ENCODE measurements at places on chromosomes 13 and 19.

DNA sequence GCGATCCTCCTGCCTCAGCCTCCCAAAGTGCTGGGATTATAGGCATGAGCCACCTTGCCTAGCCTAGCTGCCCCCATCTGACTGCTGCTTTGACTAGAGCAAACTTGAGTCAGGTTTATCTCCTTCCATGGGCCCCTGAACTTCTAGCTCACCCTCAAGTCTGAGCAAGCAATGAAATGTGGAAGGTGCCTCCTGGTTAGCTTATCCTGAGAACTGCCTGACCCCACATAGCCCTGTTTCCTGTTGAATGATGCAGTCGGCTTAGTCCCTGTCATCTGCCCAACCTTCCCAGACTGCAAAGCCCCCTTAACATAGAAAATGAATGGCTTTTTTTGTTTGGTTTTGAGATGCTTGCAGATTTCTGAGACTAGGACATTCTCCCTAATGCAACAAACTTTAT, 8.9 kb upstream of the TMEM160 start:
- no peak for DNase-seq

GRCh38 chr19:41233748-41234240, 14.8 kb downstream of the AXL start:
- DNase-seq: no peak

GRCh38 chr19:19257137-19257536, 16.0 kb downstream of the TM6SF2 start:
- no peak for DNase-seq

- no peak for DNase-seq
Measured at GRCh38 chr19:15463861-15464371, 428 bp downstream of the RASAL3 start.

DNA sequence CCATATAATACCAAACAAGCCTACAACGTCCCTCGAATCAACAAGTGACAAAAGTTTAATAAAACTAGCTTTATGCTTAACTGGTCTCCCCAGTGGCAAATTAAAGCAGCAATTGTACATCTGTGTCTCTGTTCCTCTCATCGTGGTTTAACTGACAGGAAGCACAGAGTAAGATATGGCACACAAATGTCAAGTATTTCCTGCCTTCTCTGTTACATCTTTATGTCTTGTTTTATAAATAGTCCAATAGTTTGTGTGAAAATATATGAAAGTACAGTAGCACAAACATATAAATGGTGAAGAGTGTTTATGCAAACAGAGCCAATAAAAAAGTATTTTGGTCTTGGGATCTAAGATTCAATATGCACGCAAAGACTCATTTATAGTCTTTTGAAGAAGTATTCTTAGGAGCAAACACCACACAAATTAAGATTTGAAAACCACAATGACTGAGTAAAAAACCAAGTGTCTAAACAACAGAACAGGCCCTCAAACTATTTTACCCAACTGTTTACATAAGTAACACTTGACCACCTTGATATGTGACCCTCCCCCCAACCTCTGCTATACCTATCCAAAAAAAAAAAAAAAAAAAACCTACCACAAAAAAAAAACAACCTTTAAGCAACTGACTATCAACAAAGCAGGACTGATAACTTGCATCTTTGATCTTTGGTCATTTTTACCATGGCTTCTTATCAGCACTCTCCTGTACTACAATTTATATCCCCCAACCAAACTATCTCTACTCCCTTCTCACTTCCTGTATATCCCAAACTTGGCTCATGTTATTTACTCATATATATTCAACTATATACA, 14.0 kb downstream of the ELF1 start:
- no peak for DNase-seq

- DNase-seq: no peak
Measured at GRCh38 chr19:57282011-57282643, 1.8 kb downstream of the ZNF460 start.

DNA sequence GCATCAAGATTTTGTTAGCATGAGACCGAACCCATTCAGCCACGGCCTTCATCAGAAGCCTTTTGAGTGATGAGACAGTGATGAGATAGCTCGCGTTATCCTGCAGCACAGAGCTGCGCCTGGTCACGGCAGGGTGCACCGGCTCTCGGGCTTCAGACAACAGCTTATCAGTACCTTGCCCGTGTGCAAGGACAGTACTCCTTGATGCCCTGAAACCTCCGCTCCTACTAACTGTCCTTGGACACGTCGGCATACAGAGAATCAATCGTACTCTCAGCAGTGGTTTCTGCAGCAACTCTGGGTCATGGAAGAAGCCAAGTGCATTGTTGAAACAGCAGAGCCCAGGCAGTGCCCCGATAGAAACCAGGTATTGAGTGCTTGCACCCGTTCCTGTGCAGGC, 40.7 kb downstream of the IRS2 start:
- DNase-seq: no peak

- DNase-seq: peak; percentile 88
Measured at GRCh38 chr13:113490496-113491417, at the start of gene DCUN1D2. Gene DCUN1D2 (minus strand): TSS chr13:113490711. CDS start chr13:113490669, 42 bp downstream.

DNA sequence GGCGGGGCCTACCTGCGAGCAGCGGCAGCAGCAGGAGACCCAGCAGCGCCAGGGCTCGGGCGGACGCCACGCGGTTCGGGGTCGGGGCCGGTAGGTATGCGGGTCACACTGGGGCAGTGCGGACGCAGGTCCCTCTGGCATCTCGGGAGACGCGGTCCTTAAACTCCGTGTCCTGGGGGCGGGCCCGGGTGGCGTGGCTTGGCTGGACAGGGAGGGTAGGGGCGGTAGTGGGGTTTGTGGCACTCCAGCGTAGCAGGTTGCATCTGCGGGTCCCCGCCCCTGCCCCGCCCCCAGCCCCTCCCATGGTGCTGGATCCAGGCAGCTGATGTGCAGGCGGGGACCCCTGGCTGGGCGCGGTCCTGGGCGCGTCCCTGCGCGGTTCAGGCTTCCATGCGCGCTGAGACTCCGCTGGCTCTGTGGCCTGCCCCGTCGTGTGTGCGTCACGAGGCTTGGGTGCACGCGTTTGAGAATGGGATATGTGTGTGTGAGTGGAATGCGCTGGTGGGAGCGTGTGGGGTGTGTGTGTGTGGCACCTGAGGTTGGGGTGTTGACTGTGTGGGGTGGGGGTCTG, 96.1 kb downstream of the WTIP start:
- no peak for DNase-seq

GRCh38 chr19:8150998-8151766, 1.8 kb upstream of the FBN3 start:
- DNase-seq: no peak

- DNase-seq: no peak
Measured at GRCh38 chr13:99465454-99465853, 35.8 kb upstream of the TM9SF2 start.

GRCh38 chr19:8484331-8484894, 18.0 kb downstream of the PRAM1 start:
- DNase-seq: no peak

DNA sequence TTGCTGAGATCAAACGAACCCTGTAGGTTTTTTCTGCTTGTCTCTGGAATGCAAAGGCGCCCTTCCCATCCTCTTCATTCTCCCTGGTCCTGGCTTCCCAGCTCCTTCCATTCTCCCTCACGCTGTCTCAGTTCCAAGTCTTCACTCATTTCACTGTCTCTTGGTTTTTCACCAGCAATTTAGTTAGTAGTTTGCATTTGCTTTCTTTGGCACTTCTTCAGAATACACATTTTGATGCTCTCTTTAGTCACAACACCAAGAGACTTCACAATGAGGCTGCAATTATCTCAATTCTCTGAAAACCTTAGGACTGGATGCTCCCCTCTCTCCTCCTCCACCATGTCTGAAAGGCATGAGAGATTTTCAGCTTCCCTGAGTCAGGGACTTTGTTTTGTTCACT, 470.7 kb downstream of the FGF14 start:
- DNase-seq: no peak

DNA sequence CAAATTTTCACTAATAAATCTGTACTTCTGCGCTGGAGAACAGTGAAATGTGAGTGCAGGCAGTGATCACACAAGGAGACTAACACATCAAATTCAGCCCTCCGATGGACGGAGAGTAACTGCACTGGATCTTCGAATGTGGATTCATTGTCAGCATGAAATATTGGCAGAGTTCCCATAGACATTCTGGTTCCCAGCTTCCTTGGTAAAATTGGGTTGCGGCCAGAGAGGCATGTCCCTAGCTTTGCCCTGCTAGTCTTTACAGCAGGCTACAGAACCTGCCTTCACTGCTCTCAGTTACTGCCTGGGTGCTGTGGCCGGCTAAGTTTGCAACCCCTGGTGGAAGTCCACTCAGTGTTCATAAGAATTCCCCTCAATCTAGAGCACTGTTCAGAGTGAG, 32.3 kb upstream of the UQCRFS1 start:
- no peak for DNase-seq

GRCh38 chr13:24233351-24233901, 72.9 kb downstream of the SPATA13 start:
- DNase-seq: no peak

- DNase-seq: no peak
Measured at GRCh38 chr19:14150041-14150769, 13.8 kb upstream of the ASF1B start.

- no peak for DNase-seq
Measured at GRCh38 chr13:41061914-41062837, 867 bp downstream of the WBP4 start.

DNA sequence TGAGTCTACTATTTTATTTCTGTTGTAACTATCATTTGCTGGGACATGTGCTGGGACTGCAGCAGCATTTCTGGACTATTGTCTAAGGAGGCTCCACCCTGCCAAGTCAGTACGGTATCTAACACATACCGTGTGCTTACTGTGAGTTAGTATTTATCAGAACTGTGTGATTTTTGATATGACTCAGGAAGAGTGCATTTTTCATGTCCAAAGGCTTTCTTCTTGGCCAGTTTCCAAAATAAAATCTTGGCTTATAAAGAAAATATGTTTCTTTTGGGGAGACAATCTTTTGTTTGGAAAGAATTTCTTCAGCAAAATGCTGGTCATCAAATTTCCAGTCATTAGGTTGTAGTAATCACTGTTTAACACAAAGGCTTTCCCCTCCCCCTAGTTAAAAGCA, 11.6 kb downstream of the PARP4 start:
- DNase-seq: no peak

DNA sequence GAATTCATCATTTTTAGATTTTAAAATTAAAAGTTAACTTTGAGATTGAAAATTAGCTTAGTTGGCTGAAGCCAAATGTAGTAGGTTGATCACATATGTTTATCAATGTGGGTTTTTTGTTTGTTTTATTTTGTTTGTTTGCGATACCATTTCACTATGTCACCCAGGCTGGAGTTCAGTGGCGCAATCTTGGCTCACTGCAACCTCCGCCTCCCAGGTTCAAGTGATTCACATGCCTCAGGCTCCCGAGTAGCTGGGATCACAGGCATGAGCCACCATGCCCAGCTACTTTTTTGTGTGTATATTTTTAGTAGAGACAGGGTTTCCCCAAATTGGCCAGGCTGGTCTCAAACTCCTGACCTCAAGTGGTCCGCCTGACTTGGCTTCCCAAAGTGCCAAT, 665.7 kb upstream of the SLC10A2 start:
- no peak for DNase-seq

- no peak for DNase-seq
Measured at GRCh38 chr13:71613066-71613745, 253.8 kb downstream of the DACH1 start.

DNA sequence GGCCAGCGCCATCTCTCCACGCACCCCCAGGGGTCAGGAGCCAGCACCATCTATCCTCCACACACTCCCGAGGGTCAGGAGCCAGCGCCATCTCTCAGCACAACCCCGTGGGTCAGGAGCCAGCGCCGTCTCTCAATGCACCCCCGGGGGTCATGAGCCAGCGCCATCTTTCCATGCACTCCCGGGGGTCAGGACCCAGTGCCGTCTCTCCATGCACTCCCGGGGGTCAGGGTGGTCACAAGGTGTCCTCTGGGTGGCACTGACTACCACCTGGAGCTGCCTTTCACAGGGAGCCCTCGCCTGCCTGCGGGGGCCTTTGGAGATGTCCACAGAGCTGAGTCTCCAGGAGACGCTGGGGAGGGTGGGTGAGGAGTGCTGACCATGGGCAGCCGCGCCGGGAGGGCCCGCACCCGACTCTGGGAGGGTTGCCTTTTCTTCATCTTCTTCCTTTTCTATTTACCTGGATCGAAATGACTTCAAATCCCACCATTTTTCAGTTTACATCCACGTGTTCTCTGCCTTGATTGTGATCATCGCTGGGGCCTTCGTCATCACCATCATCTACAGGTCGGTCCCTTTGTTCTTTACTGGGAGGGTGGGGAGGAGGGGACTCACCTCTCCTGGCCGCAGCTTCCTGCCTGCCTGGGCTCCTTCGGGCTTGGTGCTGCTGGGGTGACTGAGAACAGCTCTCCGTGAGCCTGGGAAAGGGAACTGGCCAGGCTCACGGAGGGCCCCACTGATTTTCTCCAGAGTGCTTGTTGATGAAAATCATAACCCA, 19.1 kb downstream of the TEX29 start:
- DNase-seq: no peak
